ENCODE measurements at places on chromosomes 3 and 15. TPM values are rescaled to one million over a fixed set of nuclear protein-coding genes. Genes with fewer than 3 reads are reported as not detected.

Gene TMEM40
- not detected for total RNA-seq

Gene FAM3D
- not detected for total RNA-seq

Gene TRPM1
- total RNA-seq, result not detected

Gene SUCNR1
- total RNA-seq, result 0.37 TPM

Gene FOXL2
- not detected for total RNA-seq

Gene PROS1
- 19.2 TPM for total RNA-seq

Gene ATG3
- 72.5 TPM for total RNA-seq

Gene RTP3
- not detected for total RNA-seq

Gene GMPS
- 19.3 TPM for total RNA-seq

Gene FBXW12
- total RNA-seq, result not detected

Gene CHRNA7
- 0.28 TPM for total RNA-seq

Gene RARB
- 10.3 TPM for total RNA-seq

Gene ST8SIA2
- total RNA-seq, result not detected

Gene MUSTN1
- not detected for total RNA-seq

Gene SETD2
- 22.0 TPM for total RNA-seq

Gene ANKRD63
- total RNA-seq, result not detected

Gene OXTR
- 0.57 TPM for total RNA-seq

Gene CACNA2D2
- 0.09 TPM for total RNA-seq

All from smooth muscle cell of bladder (primary cell).